Esophagus squamous epithelium (tissue), 5 donors: ENCODE measurements at places on chromosomes 12 and 14.

GRCh38 chr12:33588725-33589405, 149.2 kb upstream of the SYT10 start:
- DNase-seq = no peak
- no peak overlapping the region for H3K27ac ChIP-seq
- H3K36me3 ChIP-seq = no peaks in the 10 kb centered on the region
- H3K4me3 ChIP-seq = no peak overlapping the region
- no peaks in the 10 kb centered on the region for H3K27me3 ChIP-seq
- H3K4me1 ChIP-seq = peaks cover 3% of the 10 kb centered on the region

- H3K27ac ChIP-seq = no peak overlapping the region
- H3K27me3 ChIP-seq = no peaks in the 10 kb centered on the region
- no peak for DNase-seq
- H3K4me1 ChIP-seq = no peaks in the 10 kb centered on the region
Observed at GRCh38 chr12:100868487-100868886, 73.9 kb downstream of the ANO4 start.

DNA sequence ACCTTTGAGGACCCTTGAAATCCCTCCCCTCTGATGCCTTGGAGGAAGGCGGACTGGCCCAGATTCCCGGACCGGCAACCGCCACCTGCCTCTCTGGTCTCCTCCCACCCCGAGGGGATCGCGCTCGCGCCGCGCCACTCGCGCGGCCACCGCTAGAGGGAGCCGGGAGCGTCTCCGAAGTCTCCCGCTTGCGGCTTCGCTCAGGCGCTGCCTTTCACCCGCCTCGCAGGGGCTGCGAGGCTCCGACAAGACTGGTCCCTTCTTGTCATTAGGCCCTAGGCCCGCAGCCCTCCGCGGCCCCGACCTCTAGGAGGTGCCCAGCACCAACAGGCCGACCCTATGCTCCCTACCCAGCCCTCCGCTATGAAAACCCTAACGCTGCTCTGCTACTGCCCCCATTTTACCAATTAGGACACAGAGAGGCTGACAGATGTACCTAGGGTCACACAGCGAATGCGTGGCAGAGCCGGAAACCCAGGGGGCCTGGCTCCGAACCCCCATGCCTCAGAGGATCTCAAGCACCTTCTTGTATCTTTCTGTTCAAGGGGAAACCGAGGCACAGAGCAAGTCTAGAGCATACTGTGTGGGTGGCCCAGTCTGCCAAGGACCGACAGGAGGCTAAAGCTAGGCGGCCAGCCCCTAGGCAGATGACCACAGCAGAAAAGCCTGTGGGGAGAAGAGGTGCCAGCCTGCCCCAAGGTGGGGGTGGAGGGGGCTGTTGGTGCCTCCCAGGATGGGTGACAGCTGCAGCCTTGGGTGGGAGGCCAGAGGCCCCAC, 21.4 kb upstream of the VSX2 start:
- no peaks in the 10 kb centered on the region for H3K36me3 ChIP-seq

- DNase-seq = no peak
- H3K27me3 ChIP-seq = no peaks in the 10 kb centered on the region
Observed at GRCh38 chr14:72573725-72574417, 320.0 kb downstream of the DPF3 start.

DNA sequence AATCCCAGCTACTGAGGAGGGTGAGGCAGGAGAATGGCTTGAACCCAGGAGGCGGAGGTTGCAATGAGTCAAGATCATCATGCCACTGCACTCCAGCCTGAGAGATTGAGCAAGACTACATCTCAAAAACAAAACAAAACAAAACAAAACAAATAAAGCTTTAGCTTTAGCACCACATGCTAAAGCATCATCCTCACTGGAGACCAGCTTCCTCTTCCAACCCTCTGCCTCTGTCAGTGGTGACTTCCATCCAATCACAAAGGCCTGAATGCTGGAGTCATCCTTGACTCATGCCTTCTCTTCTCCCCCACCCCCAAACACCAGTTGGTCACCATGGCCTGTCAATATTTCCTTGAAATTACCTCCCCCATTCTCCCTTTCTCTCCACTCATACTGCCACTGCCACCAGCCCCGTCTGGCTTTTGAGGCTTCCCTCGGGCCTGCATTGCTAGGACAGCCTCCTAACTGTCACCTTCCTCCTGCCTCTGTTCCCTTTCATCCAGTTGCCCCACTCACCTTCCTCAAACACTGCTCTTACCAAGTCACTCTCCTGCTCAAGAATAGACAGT, 1.4 kb downstream of the ZNF385A start:
- H3K27ac ChIP-seq = peak overlapping the region; percentile 91
- H3K4me1 ChIP-seq = peaks cover 45% of the 10 kb centered on the region
- no peak overlapping the region for H3K4me3 ChIP-seq
- no peaks in the 10 kb centered on the region for H3K36me3 ChIP-seq
- DNase-seq = no peak

DNA sequence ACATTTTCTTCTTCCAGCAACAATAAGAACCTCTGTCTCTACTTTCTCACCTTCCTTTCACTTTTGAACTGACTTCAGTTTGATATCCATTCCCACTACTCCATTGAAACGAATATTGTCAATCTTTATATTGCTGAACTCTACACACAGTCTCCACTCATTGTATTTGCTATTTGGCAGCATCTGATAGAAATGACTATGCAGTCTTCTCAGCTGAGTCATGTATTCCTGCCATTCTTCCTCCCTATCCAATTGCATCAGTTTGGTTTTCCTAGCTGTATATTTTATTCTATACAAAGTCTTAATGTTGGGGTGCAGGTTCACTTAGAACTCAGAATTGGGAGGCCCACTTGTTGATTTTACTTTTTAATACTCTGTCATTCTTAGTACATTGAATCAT, 107.5 kb upstream of the CPNE8 start:
- no peak for DNase-seq
- H3K27me3 ChIP-seq = no peaks in the 10 kb centered on the region
- H3K4me1 ChIP-seq = no peaks in the 10 kb centered on the region
- H3K4me3 ChIP-seq = no peak overlapping the region
- no peaks in the 10 kb centered on the region for H3K36me3 ChIP-seq
- no peak overlapping the region for H3K27ac ChIP-seq

DNA sequence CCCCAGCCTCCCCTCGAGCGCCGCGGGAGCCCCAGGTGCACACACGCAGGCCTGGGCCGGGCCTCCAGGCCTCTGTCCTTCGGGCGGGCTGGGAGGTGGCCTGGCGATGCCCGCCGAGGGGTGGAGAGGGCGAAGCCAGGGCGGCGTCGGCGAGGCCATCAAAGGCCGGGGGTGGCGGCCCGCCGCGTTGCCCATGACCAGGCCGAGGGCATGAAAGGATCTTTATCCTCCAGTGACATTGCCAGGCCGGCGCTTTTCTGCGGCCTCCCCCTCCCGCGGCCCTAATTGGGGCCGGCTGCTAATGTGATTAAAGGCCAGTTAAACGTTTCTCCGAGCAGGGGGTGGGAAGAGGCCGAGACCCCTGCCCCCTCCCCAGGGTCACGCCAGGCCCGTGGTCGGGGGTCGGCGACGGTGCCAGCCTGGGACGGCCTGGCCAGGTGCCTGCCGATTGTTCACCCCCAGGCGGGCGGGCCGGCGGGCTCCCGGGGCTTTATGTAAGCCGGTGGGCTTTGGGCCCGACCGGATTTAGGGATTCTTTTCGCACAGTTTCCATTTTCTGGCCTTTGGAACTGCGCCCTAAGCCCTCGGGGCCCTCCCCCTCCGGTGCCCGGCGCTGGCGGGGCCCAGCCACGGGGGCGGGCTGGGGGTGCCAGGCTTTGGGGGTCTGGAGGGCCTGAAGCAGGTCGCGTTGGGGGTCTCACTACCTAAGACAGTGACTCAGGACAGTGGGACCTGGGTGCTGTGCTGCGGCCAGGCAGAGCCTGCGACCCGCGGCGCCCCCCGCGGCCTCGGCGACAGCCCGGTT, 103.2 kb upstream of the DIO3 start:
- peak overlapping the region; percentile 32 for H3K4me3 ChIP-seq
- H3K36me3 ChIP-seq = no peaks in the 10 kb centered on the region
- peaks cover 11% of the 10 kb centered on the region for H3K4me1 ChIP-seq
- no peak overlapping the region for H3K27ac ChIP-seq
- no peak for DNase-seq

- DNase-seq = no peak
- no peaks in the 10 kb centered on the region for H3K27me3 ChIP-seq
- no peaks in the 10 kb centered on the region for H3K36me3 ChIP-seq
- no peak overlapping the region for H3K27ac ChIP-seq
- H3K4me1 ChIP-seq = no peaks in the 10 kb centered on the region
Observed at GRCh38 chr12:108021949-108022522, 107.1 kb upstream of the WSCD2 start.

DNA sequence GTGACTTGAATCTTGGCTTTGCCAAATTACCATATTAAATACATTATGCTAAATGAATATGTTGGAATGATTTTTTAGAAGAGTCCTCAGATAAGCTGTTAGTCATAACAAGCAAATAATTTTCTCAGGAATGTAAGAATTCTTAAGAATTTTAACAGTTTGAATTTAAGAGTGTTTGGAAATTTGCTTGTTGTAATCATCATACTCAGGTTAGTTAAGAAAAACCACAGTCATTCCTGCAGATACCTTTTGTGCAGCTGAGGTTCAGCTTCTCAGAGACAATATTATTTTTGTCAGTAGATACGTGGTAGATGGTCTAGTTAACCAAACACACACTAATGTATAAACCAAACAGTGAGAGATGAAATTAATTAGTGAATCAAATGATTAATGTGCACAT, 8.9 kb downstream of the WNK1 start:
- H3K27ac ChIP-seq = no peak overlapping the region
- H3K27me3 ChIP-seq = no peaks in the 10 kb centered on the region
- no peaks in the 10 kb centered on the region for H3K4me1 ChIP-seq
- no peak overlapping the region for H3K4me3 ChIP-seq

GRCh38 chr12:71938728-71939385, at the start of gene TPH2:
Gene TPH2, plus strand, starts transcription at chr12:71938845. Its CDS starts 142 bp downstream, at chr12:71938987.
- no peaks in the 10 kb centered on the region for H3K27me3 ChIP-seq
- no peak within 1 kb of the TSS for H3K27ac ChIP-seq
- no peak within 1 kb of the TSS for H3K4me3 ChIP-seq

GRCh38 chr14:65033181-65033580, 46.5 kb downstream of the FNTB start:
- no peak for DNase-seq
- H3K27ac ChIP-seq = no peak overlapping the region
- H3K4me3 ChIP-seq = no peak overlapping the region

- H3K4me1 ChIP-seq = peaks cover 5% of the 10 kb centered on the region
- no peaks in the 10 kb centered on the region for H3K36me3 ChIP-seq
- DNase-seq = no peak
Observed at GRCh38 chr12:117347588-117347987, 13.8 kb downstream of the NOS1 start.

DNA sequence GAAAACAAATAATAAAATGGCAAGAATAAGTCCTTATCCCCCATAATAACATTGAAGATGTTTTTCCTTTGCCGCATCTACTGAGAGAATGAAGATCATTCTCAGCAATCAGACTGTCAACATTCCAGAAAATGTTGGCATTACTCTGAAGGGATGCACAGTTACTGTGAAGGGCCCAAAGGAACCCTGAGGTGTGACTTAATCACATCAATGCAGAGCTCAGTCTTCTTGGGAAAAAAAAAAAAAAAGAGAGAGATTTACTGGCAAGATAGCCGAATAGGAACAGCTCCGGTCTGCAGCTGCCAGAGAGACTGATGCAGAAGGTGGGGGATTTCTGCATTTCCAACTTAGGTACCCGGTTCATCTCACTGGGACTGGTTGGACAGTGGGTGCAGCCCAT, 41.3 kb upstream of the OR6J1 start:
- H3K4me3 ChIP-seq = no peak overlapping the region
- H3K4me1 ChIP-seq = no peaks in the 10 kb centered on the region
- H3K36me3 ChIP-seq = no peaks in the 10 kb centered on the region
- no peaks in the 10 kb centered on the region for H3K27me3 ChIP-seq
- no peak overlapping the region for H3K27ac ChIP-seq
- DNase-seq = no peak

GRCh38 chr14:22084393-22085281, 411.0 kb upstream of the OR4E1 start:
- peaks cover 11% of the 10 kb centered on the region for H3K4me1 ChIP-seq
- H3K27me3 ChIP-seq = no peaks in the 10 kb centered on the region
- H3K36me3 ChIP-seq = no peaks in the 10 kb centered on the region
- no peak for DNase-seq
- H3K27ac ChIP-seq = no peak overlapping the region

GRCh38 chr12:40105265-40105514, 691 bp downstream of the SLC2A13 start:
- H3K4me1 ChIP-seq = peaks cover 38% of the 10 kb centered on the region
- peak overlapping the region; percentile 85 for H3K27ac ChIP-seq
- H3K36me3 ChIP-seq = no peaks in the 10 kb centered on the region
- no peaks in the 10 kb centered on the region for H3K27me3 ChIP-seq
- peak overlapping the region; percentile 93 for H3K4me3 ChIP-seq
- no peak for DNase-seq

DNA sequence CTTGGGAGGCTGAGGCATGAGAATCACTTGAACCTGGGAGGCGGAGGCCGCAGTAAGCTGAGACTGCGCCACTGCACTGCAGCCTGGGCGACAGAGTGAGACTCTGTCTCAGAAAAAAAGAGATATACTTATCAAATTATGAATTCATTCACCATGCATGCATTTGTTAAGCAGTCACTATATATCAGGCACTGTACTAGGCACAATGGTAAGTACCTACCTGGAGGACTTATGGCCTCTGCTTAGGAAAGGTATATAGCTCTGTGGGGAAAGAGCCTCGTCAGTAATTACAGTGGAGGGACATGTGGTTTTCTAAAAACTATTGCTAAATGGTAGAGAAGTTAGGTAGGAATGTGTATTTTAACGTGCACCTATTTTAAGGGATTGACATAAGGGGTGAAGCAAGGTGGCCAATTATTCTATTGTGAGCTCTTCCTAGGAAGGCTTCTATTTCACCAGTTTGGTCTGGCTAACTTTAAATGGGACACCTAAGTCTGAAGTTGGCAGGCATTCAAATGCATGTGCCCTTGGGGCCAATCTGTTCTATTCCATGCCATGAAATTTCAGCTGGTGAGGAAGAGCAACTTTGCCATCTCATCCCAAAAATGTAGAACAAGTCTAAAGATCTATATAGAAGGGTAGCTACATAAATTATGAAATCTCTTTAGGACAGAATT, 15.0 kb downstream of the TCP11L2 start:
- DNase-seq = no peak
- no peaks in the 10 kb centered on the region for H3K4me1 ChIP-seq
- no peak overlapping the region for H3K4me3 ChIP-seq
- peaks cover 96% of the 10 kb centered on the region for H3K36me3 ChIP-seq
- H3K27ac ChIP-seq = no peak overlapping the region

DNA sequence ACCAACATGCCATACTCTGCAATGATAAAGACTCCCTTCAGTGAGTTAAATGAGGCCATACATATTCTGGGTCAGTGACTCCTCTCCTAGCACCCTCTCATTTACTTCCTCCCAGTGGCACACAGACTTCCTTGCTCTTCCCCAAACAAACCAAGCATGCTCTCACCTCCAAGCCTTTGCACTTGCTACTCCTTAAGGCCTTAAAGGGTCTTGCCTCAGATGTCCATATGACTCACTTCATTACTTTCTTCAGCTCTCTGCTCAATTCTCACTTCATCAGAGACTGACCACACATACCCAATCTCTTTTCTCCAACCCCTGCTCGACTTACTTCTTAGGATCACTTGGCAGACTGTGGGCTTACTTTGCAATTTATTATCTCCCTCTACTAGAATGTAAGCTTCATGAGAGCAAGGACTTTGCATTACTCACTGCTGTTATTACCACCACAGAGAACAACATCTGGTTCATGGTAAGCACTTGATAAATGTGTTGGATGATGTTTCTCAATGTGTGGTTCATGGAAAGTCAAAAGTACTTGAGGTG, 22.8 kb downstream of the DDX24 start:
- H3K4me3 ChIP-seq = no peak overlapping the region
- no peak for DNase-seq
- H3K27ac ChIP-seq = no peak overlapping the region
- H3K27me3 ChIP-seq = no peaks in the 10 kb centered on the region

GRCh38 chr14:78566026-78566858, 396.1 kb downstream of the NRXN3 start:
- H3K36me3 ChIP-seq = no peaks in the 10 kb centered on the region
- H3K4me3 ChIP-seq = peak overlapping the region; percentile 53
- H3K4me1 ChIP-seq = peaks cover 8% of the 10 kb centered on the region
- no peak overlapping the region for H3K27ac ChIP-seq
- no peaks in the 10 kb centered on the region for H3K27me3 ChIP-seq
